ENCODE measurements at places on chromosomes 11 and 22.

- peak; percentile 9 for DNase-seq
Observed at GRCh38 chr11:199004-199581, 6.2 kb downstream of the SCGB1C1 start.

DNA sequence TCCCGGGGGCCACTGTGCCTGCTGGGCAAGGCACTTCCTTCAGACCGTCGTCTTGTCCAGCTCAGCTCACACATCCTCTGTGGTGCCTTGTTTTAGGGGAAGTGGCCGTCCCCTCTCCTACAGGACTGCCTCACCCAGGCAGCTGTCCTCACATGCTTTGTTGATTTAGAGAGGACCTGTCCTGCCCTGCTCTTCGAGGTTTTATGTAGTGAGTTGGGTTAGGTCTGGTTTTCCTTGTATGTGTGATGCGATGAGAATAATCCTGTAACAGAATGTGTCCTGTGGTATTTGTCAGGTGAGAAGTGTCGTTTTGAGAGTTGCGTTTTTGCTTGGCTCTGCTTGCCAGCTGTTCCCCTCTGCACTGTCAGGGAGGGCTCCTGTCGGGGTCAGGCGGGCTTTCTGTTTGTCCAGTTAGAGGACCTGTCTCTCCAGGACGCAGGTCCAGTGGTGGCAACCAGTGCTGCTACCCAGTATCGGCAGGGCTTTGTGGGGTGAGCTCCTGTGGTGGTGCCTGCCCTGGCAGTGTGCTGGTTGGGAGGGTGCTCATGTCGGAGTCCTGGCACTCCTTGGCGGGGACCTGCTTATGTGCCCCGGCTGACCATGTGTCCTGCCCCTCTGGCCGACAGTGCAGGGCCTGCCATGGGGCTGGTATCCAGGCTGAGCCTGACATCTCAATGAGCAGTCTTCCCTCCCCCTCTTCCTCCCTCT, 41.3 kb downstream of the MUC6 start:
- DNase-seq: no peak

GRCh38 chr22:27417421-27417814, 384.1 kb downstream of the MN1 start:
- DNase-seq: no peak

- DNase-seq: peak; percentile 96
Observed at GRCh38 chr11:45843158-45843924, 3.9 kb upstream of the CRY2 start.

GRCh38 chr11:116955548-116955947, 118.1 kb upstream of the APOA1 start:
- DNase-seq: peak; percentile 53

DNA sequence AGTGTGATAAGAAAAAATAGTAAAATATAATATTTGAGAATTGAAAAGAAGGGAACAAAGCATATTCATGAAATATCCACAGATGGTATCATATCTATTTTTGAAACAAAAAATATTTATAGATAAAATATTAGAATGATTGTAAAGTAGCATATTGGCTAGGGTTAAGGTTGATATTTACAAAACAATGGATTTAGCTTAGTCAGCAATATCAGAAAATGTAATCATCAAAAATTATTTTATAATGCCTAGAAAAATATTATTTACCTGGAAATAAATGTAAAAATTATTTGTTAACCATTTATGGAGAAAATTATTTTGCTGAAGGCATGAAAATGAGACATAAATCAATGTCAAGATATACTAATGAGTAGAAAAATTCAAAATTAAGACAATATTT, 12.8 kb downstream of the FAM111B start:
- DNase-seq: no peak

GRCh38 chr11:27209562-27210005, 153.4 kb downstream of the CCDC34 start:
- DNase-seq: no peak

DNA sequence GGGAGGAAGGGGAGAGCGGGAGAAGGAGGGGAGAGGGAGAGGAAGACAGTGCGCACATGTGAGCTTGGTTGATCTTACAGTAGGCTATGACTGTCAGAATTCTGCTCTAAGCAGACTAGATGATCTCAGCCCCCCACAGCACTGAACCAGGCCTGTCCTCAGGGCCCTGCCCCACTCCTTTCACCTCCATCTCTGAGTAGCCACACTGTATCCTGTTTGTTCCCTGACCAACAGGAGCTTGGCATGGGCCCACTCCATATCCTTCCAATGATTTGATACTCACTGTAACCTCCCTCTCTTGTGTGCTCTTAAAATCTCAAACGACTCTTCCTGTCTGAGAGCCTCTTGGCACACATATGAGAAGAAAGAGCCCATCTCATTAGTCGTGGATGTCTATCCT, 86.1 kb upstream of the PARVA start:
- DNase-seq: no peak

DNA sequence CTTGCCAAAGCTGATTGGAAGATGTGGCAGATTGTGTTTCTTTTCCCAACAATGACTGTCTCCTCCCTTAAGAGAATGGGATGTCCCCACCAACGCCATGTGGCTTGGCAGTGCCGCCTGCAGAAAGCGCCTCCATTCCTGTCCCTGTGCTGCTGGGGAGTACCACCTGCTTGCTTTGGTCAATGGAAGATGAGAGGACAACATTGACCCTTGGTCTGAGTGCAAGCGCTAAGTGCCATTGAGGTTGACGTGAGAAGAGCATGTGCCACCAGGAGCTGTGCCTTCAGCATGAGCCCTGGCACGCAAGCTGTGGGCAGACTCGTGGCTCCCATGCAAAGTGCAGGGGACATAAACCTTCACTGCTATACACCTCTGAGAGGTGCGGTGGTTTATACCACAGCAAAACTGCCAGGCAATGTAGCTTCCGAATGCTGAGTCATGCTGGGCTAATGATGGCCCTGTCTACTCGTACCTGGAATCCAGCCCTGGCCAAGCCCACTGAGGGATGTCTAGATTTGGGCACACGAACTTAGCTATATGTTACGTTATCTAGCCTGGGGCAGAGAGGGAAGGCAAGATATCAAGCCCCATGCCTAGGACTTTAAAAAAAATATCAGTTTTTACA, 41.9 kb downstream of the MYEOV start:
- no peak for DNase-seq

- peak; percentile 76 for DNase-seq
Observed at GRCh38 chr11:61897387-61898246, 6.3 kb upstream of the FADS3 start.

DNA sequence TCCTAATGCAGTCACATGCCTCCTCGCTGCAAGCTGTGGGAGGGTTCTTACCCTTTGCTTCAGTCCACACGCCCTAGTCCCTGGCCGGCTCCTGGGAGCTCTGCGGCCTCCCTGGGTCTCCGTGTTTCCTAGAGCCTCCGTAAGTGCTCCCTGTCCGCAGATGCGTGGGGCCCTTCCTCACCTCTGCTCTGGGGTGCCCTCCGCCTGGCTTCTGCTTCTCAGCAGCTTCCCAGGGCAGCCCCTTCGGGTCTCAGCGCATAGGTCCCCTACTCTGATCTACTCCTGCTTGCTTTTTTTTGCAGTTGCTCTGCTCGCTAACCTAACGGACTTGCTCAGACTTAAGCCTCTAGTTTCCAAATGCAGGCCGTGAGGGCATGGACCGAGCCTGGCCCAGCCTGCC, 22.4 kb downstream of the CAPN1 start:
- no peak for DNase-seq

DNA sequence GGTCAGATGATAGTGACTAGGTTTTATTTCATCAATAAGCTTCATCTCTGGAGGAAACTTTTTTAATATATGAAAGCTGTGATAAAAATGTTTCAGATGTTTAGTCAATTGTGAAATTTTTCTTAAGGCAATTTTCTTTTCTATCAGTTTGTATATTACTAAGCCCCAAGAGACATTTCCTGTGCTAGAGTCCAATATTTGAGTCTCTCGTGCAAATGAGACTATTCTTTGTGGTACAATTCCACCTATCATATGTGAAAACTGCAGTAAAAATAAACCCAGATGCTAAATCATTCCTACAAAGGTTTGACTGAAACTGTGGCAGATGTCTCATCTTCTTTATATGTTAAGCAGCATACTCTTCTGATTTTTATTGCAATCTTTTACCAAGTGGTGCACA, 28.0 kb downstream of the CTR9 start:
- no peak for DNase-seq

GRCh38 chr11:83956119-83956697, 670.0 kb upstream of the CCDC90B start:
- DNase-seq: no peak

GRCh38 chr22:37304595-37305343, 22.5 kb downstream of the CYTH4 start:
- no peak for DNase-seq

DNA sequence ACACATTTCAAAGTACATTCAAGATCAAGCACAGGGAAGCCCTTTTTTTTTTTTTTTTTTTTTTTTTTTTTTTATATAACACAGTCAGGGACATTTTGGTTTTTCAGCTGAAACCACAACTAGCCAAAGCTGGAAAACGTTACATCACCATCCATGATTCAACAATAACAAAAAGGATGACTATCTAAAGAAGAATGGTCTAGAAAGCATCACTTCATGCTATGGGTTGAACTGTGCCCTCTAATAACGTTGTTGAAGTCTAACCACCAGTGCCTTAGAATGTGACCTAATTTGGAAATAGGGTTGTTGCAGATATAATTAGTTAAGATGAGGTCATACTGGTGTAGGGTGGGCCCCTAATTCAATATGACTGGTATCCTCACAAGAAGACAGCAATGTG, 46.6 kb downstream of the MTMR2 start:
- DNase-seq: no peak

GRCh38 chr11:117228091-117228490, 3.8 kb downstream of the PCSK7 start:
- DNase-seq: no peak

GRCh38 chr11:67280341-67280787, 8.7 kb upstream of the ANKRD13D start:
- no peak for DNase-seq

DNA sequence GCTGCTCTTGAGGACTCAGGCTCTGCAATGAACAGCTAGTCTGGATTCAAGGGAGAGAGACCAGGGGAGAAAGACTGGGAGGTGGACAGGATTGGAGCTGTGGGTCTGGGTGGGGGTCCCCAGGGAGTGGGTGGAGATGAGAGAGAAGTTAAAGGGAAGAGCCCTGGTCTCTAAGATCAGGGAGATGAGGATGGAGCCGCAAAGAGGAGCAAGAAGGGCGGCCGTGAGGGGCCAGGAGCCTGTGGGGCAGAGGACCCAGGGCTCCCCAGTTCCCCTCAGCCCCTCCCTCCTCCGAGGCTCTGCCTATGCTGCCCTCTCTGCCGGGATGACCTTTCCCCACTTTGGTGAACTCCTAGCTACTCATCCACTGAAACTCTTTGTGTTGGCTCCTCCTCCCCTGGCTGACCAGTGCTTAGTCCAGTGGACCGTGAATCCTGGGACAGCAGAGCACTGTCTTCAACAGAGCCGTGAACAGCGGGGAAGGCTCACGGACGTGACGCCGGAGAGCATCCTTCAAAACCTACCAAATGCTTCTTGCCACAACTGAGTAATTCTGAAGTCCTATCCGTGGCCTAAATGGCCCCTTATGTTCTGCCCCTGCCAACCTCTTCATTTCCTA, 16.4 kb upstream of the RFPL3 start:
- no peak for DNase-seq

GRCh38 chr11:43119275-43119970, 192.4 kb upstream of the API5 start:
- DNase-seq: no peak

GRCh38 chr22:47927648-47928210, 1165.3 kb downstream of the TBC1D22A start:
- no peak for DNase-seq

GRCh38 chr11:102708654-102709053, 3.1 kb upstream of the MMP27 start:
- DNase-seq: no peak

GRCh38 chr11:97574976-97575665, 1185.3 kb downstream of the JRKL start:
- no peak for DNase-seq

GRCh38 chr11:86629045-86629706, 43.2 kb downstream of the ME3 start:
- no peak for DNase-seq

GRCh38 chr22:37331856-37332536, 49.7 kb downstream of the CYTH4 start:
- no peak for DNase-seq

DNA sequence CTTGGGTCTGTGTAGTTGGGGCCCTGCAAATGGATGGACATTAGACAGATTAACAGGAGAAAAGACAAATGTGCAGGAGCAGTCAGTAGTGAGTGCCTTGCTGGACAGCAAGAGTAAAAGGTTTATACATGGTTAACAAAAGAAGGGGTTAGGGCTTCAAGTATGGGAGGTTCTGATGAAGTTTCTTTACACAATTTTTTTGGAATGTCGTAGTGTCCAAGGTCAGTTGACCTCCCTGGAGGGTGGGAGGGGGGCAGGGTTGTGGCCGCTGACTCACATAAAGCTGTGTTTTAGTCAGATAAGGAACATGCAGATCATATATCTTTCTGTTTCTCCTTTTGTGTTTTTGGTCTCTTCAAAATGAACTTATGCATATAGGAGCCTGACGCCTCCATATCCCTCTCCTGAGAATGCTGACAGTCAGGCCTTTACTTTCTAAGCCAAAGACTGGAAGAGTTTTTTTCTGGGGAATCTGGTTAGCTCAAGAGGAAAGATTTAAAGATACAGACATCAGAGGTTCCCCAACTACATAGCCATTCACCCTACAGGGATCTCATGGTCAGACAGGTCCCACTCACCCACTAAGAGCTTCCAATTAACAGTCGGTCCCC, 134.3 kb downstream of the NECTIN1 start:
- no peak for DNase-seq

DNA sequence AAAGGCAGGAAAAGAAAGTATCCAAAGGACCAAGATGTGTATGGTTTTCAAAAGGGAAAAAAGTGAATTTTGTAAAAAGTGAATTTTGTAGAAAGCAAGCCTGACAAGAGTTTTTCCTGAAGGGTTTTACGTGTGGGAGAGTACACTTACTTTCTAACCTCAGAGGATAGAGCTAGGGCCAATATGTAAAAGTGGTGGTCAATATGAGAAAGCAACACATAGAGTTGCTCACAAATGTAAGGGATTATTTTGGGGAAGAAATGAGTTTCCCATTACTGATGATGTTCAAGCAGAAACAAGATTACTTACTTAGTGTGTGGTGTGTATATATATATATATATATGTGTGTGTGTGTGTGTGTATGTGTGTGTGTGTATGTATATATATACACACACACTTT, 162.5 kb downstream of the SWAP70 start:
- no peak for DNase-seq

GRCh38 chr11:104870910-104871309, 27.4 kb downstream of the CASP12 start:
- DNase-seq: no peak
